ENCODE measurements at places on chromosomes 6 and 20. TPM values are rescaled to one million over a fixed set of nuclear protein-coding genes. Genes with fewer than 3 reads are reported as not detected.
A peak's percentile ranks its signal among the peaks of the same experiment; 100 is the strongest.

GRCh38 chr20:47019121-47019824, 124.6 kb downstream of the EYA2 start:
- H3K27ac ChIP-seq, result no peak overlapping the region
- peaks cover 26% of the 10 kb centered on the region for H3K27me3 ChIP-seq
- no peak for DNase-seq
- H3K4me1 ChIP-seq, result no peaks in the 10 kb centered on the region

DNA sequence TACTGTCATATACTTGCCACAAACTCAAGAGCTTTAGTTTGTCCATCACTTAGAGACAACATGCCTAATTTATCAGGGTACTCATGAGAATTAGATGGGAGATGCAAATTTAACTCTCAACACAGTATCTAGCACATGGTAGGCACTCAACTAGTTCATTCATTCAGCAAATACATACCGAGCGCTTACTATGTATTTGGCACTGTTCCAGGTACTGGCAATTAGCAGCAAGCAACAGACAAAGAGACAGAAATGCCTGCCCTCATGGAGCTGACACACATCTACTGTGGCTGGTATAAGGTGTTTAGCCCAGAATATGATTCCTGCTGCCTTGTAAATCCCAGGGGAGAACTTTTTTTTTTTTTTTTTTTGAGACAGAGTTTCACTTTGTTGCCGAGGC, 4.8 kb downstream of the MICAL1 start:
- no peaks in the 10 kb centered on the region for H3K27me3 ChIP-seq
- H3K4me1 ChIP-seq, result peaks cover 43% of the 10 kb centered on the region
- H3K36me3 ChIP-seq, result peaks cover 43% of the 10 kb centered on the region
- no peak overlapping the region for H3K27ac ChIP-seq
- H3K4me3 ChIP-seq, result no peak overlapping the region

GRCh38 chr6:7505189-7505699, 36.2 kb upstream of the DSP start:
- no peaks in the 10 kb centered on the region for H3K27me3 ChIP-seq
- H3K36me3 ChIP-seq, result no peaks in the 10 kb centered on the region
- no peak overlapping the region for H3K27ac ChIP-seq

DNA sequence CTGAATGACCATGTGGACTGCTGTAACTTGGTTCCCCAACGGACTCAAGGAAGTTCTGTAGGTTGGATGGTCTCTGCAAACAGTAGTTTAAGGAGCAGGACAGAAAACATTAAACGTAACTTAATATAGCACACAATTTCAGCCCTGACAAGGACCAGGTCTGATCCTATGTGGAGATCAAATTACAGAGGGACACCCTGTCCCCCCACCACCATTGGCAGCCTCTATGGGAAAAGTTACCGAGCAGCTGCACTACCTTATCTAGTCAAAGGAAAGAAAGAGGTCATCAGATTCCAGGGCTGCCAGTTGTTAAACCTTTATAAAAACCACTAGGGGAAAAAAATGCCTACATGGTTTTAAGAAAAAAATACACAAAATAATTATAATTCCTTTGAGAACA, 191.5 kb upstream of the RSPO3 start:
- no peak for DNase-seq
- H3K4me1 ChIP-seq, result no peaks in the 10 kb centered on the region
- no peaks in the 10 kb centered on the region for H3K36me3 ChIP-seq
- no peak overlapping the region for H3K4me3 ChIP-seq
- no peak overlapping the region for H3K27ac ChIP-seq
- H3K27me3 ChIP-seq, result no peaks in the 10 kb centered on the region

GRCh38 chr6:96007663-96008062, 8.1 kb upstream of the FUT9 start:
- no peak overlapping the region for H3K27ac ChIP-seq
- DNase-seq, result no peak
- H3K36me3 ChIP-seq, result no peaks in the 10 kb centered on the region
- no peak overlapping the region for H3K4me3 ChIP-seq
- H3K27me3 ChIP-seq, result no peaks in the 10 kb centered on the region
- no peaks in the 10 kb centered on the region for H3K4me1 ChIP-seq

DNA sequence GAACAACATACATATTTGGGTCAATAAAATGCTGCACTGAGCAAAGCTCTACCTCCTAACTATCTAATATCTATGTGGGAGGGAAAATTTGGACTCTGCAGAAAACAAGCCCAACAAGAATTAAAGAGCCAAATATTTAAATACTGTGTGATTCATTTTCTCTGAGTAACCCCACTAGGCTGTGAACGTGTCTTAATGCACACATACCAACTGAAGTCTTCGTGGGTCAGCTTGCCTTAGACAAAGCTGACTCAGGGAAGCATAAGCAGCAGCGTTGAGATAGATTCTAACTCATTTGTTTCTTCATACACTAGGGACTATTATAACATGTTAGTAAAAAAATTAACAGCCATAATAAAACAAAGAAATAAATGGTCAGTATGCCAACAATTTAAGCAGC, 114.3 kb downstream of the GJA1 start:
- no peak overlapping the region for H3K4me3 ChIP-seq
- H3K36me3 ChIP-seq, result no peaks in the 10 kb centered on the region
- H3K4me1 ChIP-seq, result no peaks in the 10 kb centered on the region
- DNase-seq, result no peak
- H3K27ac ChIP-seq, result no peak overlapping the region
- H3K27me3 ChIP-seq, result no peaks in the 10 kb centered on the region

DNA sequence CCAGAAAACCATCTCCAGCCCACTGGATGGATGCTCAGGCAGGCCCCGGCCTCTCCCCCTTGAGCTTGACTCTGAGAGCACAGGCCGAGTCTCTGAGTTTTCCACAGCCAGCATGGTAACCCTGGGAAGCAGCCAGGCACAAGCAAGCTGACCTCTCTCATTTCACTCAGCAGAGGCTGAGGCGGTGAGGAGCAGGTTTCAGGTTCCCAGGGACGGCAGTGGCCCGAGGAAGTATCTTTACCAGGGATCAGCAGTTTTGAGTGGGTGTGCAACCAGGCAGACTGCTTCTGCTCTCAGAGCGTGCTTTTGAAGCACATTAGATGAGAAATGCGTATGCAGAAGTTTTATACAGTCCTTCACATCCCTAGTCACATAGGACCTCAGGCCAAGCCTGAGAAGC, 12.6 kb downstream of the HCK start:
- no peak for DNase-seq
- H3K27ac ChIP-seq, result no peak overlapping the region
- H3K4me3 ChIP-seq, result no peak overlapping the region
- H3K27me3 ChIP-seq, result peaks cover 15% of the 10 kb centered on the region
- H3K4me1 ChIP-seq, result peaks cover 9% of the 10 kb centered on the region

DNA sequence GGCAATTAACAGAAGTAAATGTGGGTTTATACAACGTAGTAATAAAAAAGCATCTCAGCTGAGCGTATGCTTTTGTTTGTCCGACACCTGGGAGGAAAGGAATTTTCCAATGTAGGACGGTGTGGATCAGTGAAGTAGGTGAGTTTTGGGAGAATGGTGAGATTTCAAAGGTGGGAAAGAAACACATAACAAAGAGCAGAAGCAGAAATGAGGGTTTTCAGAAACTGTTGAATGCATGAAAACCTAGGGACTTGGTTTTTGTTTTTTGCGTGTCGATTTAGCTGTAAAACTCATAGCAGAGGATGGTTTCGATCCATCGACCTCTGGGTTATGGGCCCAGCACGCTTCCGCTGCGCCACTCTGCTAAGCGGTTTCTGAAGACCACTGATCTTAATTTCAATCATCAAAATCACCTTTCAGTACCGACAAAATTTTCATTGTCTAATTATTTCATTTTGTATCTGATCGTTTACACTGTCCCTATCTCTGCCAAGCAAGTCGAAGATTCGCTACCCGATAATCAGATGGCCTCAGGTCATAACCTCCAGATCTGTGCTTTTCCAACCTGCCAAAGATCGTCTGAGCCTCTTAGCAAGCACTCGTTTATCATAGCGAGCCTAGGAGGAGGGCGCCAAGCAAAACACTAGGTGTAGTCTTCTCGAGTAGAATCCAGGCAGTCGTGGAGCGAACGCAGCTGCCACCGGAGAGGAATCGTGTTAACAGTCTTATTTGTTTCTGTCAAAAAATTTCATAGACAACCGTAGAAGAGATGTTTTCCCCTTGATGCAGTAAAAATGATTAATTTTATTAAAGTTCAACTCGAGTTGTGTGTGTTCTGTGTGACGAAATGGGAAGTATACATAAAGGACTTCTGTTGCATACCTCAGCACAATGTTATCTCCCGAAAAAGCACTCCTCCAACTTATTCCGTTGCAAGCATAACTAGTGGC, 20.9 kb upstream of the POM121L2 start:
- H3K27ac ChIP-seq, result peak overlapping the region; percentile 35
- H3K4me1 ChIP-seq, result peaks cover 7% of the 10 kb centered on the region
- peak; percentile 70 for DNase-seq
- peak overlapping the region; percentile 75 for H3K4me3 ChIP-seq
- H3K36me3 ChIP-seq, result no peaks in the 10 kb centered on the region

DNA sequence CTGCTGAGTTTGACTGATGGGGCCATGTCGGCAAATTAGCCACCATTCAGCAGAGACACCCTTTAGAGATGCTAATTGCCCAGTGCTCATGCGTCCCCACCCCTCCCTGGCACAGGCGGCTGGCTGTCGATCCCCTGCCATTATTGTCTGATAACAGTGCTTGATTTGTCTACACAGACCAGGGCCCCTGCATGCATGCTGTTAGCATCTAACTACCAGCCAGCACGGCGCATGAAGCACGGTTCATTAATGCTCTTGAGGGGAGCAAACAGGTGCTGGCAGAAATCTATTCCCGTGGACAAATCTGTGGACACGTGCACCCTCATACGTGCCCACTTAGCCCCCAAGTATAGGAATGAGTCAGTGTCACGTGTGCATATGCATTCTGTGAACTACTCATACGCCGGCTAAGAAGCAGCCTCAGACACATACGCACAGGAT, 32.2 kb downstream of the KCNB1 start:
- no peak overlapping the region for H3K4me3 ChIP-seq
- H3K36me3 ChIP-seq, result no peaks in the 10 kb centered on the region
- H3K4me1 ChIP-seq, result no peaks in the 10 kb centered on the region
- H3K27ac ChIP-seq, result no peak overlapping the region

GRCh38 chr6:144314562-144314961, 29.4 kb downstream of the UTRN start:
- H3K27ac ChIP-seq, result no peak overlapping the region
- peaks cover 8% of the 10 kb centered on the region for H3K27me3 ChIP-seq
- peaks cover 24% of the 10 kb centered on the region for H3K4me1 ChIP-seq
- no peaks in the 10 kb centered on the region for H3K36me3 ChIP-seq
- DNase-seq, result no peak
- H3K4me3 ChIP-seq, result no peak overlapping the region

GRCh38 chr6:42314571-42315258, 97.1 kb upstream of the MRPS10 start:
- H3K4me3 ChIP-seq, result no peak overlapping the region
- no peaks in the 10 kb centered on the region for H3K27me3 ChIP-seq
- peaks cover 19% of the 10 kb centered on the region for H3K36me3 ChIP-seq

GRCh38 chr20:3854462-3854871, 7.8 kb downstream of the MAVS start:
- H3K4me3 ChIP-seq, result no peak overlapping the region
- H3K4me1 ChIP-seq, result peaks cover 9% of the 10 kb centered on the region
- H3K36me3 ChIP-seq, result peaks cover 32% of the 10 kb centered on the region
- H3K27ac ChIP-seq, result no peak overlapping the region

GRCh38 chr6:155155787-155156447, 107.9 kb upstream of the CLDN20 start:
- peaks cover 73% of the 10 kb centered on the region for H3K4me1 ChIP-seq
- H3K36me3 ChIP-seq, result peaks cover 71% of the 10 kb centered on the region
- H3K27ac ChIP-seq, result peak overlapping the region; percentile 88
- no peaks in the 10 kb centered on the region for H3K27me3 ChIP-seq
- H3K4me3 ChIP-seq, result peak overlapping the region; percentile 53

- H3K27me3 ChIP-seq, result no peaks in the 10 kb centered on the region
- no peak for DNase-seq
- H3K4me3 ChIP-seq, result no peak overlapping the region
- no peaks in the 10 kb centered on the region for H3K36me3 ChIP-seq
- no peaks in the 10 kb centered on the region for H3K4me1 ChIP-seq
Observed at GRCh38 chr20:17403461-17403860, 127.7 kb downstream of the BFSP1 start.

DNA sequence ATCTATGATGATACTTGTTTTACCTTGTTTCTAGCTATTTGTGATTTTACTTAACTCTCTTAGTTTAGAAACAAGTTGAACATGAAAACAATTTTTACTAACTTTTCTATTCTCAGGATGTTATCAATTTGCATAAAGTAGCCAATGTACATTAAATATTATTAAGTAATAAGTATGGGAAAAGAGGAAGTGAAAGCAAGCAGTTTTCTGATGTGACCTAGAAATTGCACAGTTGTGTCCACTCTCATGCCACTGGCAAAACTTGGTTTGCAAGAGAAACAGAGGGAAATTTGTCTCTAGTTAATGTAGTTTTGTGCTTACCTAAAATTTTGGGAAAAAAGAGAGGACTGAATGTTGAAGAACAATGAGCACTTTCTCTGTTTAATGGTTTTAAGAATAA, 19.2 kb upstream of the TSPYL1 start:
- no peak overlapping the region for H3K4me3 ChIP-seq
- H3K36me3 ChIP-seq, result no peaks in the 10 kb centered on the region

- H3K36me3 ChIP-seq, result no peaks in the 10 kb centered on the region
- peak overlapping the region; percentile 82 for H3K4me3 ChIP-seq
- H3K4me1 ChIP-seq, result peaks cover 14% of the 10 kb centered on the region
- peaks cover 1% of the 10 kb centered on the region for H3K27me3 ChIP-seq
Observed at GRCh38 chr6:110039981-110040383, 61.9 kb downstream of the GPR6 start.

DNA sequence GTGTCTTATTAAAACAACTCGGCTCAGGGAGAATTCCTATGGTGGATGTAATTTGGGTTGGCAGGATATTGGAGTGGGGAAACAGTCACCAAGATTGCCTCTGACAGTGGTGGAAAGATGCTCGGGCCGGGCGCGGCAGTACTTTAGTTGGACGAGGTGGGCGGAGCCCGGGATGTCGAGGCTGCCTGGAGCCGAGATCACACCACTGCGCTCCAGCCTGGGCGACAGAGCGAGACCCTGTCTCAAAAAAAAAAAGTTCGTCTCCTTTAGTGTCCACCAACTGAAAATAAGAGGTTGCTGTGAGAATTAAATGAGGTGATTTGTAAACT, 621 bp downstream of the NOL7 start:
- H3K4me3 ChIP-seq, result peak overlapping the region; percentile 92
- peak; percentile 86 for DNase-seq
- no peaks in the 10 kb centered on the region for H3K27me3 ChIP-seq

DNA sequence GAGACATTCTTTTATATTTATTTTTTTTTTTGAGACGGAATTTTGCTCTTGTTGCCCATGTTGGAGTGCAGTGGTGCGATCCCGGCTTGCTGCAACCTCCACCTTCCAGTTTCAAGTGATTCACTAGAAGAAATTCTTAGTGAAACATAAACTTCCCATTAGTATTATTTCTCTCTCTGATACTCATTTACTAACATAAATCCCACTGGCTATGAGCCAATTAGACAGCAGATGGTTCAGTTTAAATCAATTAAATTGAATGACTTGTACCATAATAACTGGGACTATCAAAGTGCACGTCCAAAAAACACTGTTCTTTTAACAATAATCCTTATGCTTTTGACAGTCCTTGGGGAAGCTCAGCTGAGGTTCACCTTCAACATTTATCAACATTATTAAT, 111.2 kb upstream of the PTCHD4 start:
- no peak overlapping the region for H3K27ac ChIP-seq
- DNase-seq, result no peak
- no peaks in the 10 kb centered on the region for H3K36me3 ChIP-seq
- no peak overlapping the region for H3K4me3 ChIP-seq
- H3K27me3 ChIP-seq, result no peaks in the 10 kb centered on the region

Gene TFAP2B
- not detected for total RNA-seq

Gene PPP1R3G
- 0.05 TPM for total RNA-seq

Gene BPIFB1
- total RNA-seq, result not detected

Gene BTN1A1
- total RNA-seq, result not detected

Gene RAET1G
- not detected for total RNA-seq

Gene RALGAPA2
- total RNA-seq, result 14.6 TPM

Gene C20orf202
- 0.12 TPM for total RNA-seq

Gene NECAB3
- total RNA-seq, result 29.0 TPM

Gene ADGRF1
- total RNA-seq, result not detected

Gene BHLHE23
- not detected for total RNA-seq

Gene DLK2
- 1.6 TPM for total RNA-seq
